Psoas muscle (tissue), 8 donors: ENCODE measurements at places on chromosomes 3 and 15. TPM values are rescaled to one million over a fixed set of nuclear protein-coding genes. Genes with fewer than 3 reads are reported as not detected.

DNA sequence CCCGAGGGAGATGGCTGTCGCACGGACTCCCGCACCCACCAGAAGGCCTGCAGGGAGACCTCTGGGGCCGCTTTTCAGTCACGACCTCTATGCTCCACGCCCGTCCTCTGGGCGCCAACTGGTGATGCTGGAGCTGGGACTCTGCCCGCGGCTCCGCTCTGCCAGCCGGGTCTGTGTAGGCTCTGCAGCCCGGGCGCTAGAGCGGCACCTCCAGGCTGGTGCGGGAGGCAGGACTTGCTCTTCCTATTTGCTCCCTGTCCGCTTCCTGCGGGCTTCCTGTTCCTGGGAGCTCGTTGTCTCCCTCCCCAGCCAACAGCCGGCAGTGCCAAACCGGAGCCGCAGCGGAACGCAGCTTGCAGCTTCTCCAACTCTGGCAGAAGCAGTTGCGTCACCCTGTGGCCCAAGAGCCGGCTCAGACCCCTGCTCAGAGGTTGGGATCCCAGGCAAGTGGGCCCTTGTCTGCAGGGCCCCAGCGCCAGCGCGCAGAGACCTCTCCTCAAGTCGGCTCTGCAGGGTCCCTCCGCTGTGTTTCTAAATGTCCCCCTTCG is 285.9 kb downstream of the XXYLT1 start:
- peak; percentile 76 for DNase-seq

DNA sequence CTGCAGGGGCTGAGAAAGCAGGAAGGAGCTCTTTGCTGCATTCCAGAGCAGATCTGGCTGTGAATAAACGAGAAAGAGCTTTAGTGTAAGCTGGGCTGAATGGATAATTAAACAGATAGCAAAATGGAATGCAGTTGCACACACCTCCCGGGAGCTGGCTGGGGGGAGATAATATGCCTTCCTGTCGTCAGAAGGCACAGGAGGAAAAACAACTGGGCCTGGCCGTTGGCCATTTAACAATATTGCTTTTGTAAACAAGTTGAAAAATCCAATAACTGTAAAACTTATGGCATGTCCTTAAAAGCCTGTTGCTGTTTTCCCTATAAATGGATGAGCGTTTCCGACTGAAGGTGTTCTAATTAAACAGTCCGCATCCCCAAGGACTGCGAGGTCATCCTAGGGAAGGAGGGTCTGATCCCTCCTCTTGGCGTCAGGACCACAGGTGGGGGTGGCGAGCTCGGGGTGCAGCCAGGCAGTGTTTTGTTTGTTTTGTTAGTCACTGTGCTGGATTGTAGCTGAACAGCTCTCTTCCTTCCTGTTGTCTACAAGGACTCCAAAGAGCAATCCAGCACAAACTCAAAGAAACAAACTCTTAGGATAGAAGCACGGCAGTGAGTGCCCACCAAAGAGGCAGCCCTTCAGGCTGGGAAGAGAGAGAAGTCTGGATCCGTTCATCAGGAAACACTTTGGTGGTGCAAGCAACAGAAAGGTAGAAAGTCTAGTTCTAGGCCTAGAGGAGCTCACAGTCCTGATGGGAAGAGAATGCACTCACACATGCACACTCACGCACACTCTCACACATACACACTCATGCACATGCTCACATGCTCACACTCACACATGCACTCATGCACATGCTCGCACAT is 133.4 kb upstream of the SMAD3 start:
- DNase-seq = no peak

DNA sequence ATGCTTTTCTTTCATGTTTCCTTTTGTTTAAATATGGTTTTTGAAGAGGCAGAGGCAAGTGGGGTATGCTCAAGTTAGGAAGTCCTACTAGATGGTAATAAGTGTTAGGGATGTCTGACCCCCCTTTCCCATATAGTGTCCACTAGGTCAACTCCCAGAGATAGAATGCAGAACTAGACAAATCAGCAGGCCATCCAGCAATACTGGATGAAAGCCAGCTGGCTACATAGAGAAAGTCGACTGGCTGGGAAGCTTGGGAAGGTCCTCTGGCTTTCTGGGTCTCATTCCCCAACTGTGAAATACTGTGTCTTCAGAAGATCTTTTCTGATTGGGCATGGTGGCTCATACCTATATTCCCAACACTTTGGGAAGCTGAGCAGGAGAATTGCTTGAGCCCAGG is 113.8 kb downstream of the SNRK start:
- no peak for DNase-seq

GOLIM4 gene
- polyA plus RNA-seq = 8.6 TPM
